ENCODE measurements at places on chromosomes 16 and 17. TPM values are rescaled to one million over a fixed set of nuclear protein-coding genes. Genes with fewer than 3 reads are reported as not detected.
A peak's percentile ranks its signal among the peaks of the same experiment; 100 is the strongest.

- no peak for DNase-seq
Measured at GRCh38 chr17:69367298-69367697, 40.4 kb upstream of the ABCA5 start.

- DNase-seq, result no peak
Measured at GRCh38 chr17:57543230-57543629, 201.9 kb downstream of the CCDC182 start.

DNA sequence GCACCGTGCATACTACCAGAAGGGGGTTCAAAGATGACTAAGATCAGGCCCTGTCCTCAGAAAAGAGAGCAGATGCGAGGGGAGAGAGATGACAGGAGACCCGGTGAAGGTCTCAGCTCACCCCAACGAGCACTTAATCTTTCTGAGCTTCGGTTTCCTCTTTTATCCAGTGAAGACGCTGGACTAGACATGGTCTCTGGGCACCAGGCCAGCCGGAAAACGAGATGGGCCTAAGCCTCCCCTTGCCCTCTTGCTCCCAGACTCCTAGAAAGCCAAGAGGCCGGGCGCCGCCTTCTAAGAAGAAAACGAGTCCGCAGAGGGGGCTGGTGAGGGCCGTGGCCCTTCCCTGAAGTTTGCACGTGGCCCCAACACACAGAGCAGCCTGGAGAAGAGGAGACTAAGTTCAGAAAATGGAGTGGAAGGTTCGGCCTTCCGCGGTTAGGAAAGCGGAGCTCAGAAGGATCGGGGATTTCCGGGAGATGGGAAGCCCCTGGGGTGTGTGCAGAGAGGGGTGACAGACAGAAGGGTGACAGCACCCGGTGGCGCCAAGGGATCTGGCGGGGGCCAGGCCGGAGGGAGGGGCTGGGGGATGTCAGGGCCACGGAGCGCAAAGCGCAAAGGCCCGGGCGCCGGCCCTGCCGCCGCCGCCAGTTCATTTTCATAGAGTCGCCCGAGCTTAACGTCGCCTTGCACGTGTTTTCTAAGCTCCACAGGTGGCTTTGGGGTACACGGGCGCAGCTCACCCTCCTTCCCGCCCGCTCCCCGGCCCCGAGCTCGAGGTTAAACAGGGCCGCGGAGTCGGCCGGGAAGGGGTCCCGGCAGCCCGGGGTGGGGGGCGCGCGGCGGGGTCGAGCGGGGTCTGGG lies 42.1 kb upstream of the BHLHA9 start:
- peak; percentile 85 for DNase-seq

DNA sequence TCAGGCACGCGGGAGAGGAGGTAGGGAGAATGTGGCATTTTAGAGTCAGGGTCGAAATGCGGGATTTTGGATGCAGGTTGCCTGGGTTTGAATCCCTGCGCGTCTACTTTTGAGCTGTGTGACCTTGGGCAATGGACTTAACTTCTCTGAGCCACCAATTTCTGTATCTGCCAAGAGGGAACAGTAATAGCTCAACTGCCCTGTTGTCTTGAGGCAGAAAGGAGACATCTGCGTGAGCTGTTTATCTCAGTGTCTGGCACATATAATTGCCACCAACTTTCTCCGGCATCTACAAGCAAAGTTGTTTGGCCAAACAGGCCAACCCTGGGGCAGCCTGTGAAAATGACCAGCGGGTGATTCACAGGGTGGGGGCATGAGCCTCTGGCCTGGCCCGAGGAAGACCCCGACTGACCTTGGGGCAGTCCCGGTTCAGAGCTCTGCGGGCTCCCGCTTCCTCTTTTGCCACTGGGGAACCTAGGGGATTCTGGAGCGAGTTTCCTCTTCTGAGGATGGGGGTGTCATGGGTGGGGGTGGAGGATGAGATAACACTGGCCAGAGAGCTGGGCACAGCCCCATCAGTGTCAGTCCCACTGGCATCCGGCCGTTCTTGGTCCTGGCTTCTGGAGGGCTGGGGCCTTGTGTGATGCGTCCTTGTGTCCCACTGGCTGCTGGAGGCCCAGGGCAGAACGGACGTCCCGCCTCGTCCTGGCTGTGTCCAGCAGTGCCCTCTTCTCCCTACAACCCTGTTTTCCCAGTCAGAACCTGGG lies 1.3 kb downstream of the SNN start:
- DNase-seq, result peak; percentile 59

- no peak for DNase-seq
Measured at GRCh38 chr17:46877466-46877865, 26.1 kb downstream of the WNT9B start.

DNA sequence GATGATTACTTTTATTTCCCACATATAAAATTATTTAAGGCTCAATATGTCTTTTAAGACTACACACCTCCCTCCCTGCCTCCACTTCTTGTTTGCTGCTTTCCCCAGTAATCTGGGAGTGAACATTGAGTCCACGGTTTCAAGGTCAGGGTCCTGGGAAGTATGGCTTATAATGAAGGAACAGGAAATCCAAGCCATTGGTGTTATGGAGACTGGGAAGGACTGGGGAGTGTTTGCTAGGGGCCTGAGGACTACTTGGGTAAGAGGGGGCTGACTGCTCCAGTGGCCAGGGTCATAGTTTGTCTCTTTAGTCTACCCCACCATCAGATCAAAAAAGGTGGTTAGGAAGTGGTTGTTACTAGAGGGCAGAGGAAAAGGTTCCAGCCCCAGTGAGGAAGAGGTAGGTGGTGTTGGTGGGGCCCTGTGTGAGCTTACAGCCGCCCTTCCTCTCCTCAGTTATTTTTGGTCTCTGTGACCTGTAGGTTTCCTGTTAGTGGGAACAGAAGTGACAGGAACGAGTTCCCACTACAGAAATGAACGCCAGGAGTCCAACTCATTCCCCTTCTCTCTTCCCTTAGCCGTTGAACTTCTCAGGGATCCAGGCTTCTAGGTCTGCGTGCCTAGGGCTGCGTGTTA lies 742 bp upstream of the SLC16A13 start:
- DNase-seq, result no peak

DNA sequence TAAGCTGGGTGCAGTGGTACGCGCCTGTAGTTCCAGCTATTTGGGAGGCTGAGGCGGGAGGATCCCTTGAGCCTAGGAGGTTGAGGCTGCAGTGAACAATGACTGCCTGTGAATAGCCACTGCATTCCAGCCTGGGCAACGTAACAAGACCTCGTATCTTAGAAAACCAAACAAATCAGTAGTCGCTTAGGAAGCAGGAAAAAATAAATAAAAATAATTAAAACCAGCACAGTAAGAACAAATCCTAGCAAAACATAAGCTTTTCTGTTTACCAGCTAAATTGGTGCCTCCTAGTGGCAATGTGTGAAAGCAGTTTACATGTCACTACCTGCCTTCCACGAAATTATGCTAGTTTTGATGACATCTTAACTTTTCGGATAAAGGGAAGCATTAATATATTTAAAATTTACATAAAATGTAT lies 1.3 kb downstream of the ARMC5 start:
- no peak for DNase-seq

- DNase-seq, result no peak
Measured at GRCh38 chr16:29915590-29916247, 10.3 kb downstream of the KCTD13 start.

DNA sequence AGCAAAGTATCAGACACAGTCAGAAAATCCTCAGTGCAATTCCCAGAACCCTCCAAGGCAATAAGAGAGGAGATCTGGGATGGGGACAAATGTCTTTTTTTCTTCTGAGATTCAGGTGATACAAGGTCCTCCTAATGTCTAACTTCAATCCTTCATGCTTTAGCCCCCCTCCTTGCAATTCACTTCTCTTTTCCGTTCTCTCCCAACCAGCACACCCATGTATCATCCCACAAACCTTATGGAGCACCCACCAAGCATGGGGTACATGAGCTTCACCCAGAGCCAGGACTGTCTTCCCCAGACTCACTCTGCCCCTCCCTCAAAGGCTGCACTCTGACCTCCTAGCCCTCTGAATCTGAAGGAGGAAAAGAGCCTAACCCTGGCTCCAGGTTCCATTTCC lies 10.1 kb downstream of the HDAC5 start:
- peak; percentile 21 for DNase-seq

- no peak for DNase-seq
Measured at GRCh38 chr17:65290056-65290455, 152.9 kb downstream of the RGS9 start.

DNA sequence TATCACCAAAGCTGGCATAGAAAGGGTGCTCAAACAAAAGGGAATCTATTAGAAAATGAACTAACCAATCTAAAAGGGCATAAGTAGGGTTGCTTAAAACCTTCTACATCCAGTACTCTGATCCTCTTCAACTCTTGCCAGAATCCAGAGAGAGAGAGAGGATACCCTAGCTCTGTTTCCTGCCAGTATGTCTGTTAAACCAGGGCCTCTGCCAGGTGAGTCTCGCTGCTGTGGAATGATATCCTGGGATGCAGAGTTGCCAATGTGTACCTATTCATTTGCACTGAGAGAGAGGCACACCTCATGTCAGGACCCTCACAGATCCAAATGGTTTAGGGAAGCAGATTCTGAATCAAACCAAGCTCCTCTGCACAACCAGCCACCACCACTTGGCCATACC lies 79.8 kb upstream of the DYNLRB2 start:
- DNase-seq, result no peak

GRCh38 chr16:86072328-86073102 lies 173.6 kb downstream of the IRF8 start:
- DNase-seq, result peak; percentile 86

GRCh38 chr17:77242118-77242851 lies 101.5 kb downstream of the SEC14L1 start:
- DNase-seq, result peak; percentile 48

GRCh38 chr16:30953511-30954124 lies 3.9 kb upstream of the SETD1A start:
- DNase-seq, result peak; percentile 90

GRCh38 chr17:1931844-1932579 lies 93.1 kb downstream of the RTN4RL1 start:
- DNase-seq, result peak; percentile 95

GRCh38 chr17:71519285-71519684 lies 601.5 kb upstream of the SOX9 start:
- DNase-seq, result no peak

DNA sequence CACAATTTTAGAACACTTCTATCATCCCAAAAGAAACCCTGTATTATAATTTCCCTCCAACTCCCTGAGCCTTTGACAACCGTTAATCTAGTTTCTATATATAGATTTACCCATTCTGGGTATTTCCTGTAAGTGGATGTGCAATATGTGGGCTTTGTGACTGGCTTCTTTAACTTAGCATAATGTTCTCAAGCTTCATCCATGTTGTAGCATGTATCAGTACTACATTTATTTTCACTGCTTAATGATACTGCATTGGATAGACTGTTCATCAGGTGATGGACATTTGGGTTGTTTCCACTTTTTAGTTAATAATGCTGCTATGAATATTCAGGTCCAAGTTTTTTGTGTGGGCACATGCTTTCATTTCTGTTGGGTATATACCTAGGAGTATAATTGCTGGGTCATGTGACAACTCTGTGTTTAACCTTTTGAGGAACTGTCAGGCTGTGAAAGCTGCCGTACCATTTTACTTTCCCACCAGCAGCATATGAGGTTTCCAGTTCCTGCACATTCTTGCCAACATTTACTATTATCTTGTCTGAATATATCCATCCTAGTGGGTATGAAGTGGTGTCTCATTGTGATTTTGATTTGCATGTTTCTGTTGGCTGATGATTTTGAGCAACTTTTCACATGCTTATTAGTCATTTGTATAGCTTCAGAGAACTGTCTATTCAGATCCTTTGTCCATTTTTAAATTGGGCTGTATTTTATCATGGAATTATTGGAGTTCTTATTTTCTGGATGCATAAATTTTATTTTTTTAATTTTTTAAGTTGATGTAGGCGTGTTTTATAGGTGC lies 16.4 kb downstream of the REXO5 start:
- no peak for DNase-seq

DNA sequence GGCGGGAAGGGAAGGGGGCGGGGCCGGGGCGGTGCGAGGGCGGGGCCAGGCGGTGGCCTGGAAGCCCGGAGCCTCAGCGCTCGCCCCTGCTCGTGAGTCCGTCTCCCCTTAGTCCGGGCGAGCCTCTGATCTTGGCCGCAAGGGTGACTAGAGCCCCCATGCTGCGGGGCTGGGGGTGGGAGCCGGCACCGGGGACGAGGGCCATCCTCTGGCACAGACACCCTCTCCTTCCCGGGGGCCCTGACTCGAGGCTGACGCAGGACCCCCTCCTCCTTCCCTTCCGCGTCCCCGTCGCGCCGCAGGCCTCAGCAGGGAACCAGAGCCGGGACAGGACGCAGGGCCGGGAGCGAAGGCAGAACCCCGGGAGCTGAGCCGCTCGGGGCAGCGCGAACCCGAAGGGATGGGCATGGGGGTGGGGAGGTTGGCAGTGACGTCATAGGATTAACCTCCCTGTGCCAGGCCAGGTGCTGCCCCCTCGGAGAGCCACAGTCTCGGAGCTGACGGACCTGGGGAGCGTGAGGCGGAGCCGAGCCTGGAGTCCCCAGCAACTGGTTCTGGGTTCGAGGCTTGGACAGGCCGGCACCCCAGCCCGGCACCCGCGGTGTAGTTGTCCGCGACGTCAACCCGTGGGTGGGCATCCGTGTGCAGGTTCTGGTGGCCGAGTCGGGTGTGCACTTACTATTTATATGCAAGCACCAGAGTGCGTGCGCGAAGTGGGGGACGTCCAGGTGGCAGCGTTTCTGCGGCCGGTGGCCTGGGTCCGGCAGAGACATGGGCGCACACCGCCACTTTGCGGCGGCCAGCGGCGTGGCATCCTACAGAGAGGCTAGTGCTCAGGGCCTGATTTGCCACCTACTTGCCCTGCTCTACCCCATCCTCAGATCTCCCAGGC lies 503 bp upstream of the PLCD3 start:
- DNase-seq, result peak; percentile 94

- DNase-seq, result no peak
Measured at GRCh38 chr17:78527345-78527744, 49.9 kb downstream of the DNAH17 start.

Gene MYL11
- 3.4 TPM for total RNA-seq

Gene SLC13A5
- 0.11 TPM for total RNA-seq

Gene ZFP90
- 18.5 TPM for total RNA-seq

Gene FMNL1
- total RNA-seq, result 1.7 TPM

Gene SPOP
- total RNA-seq, result 26.2 TPM

Gene GFAP
- 0.10 TPM for total RNA-seq

Gene KRT28
- not detected for total RNA-seq

All from H7 (cell line).